HuH-7 (cell line): ENCODE measurements at places on chromosomes 1 and 21.

DNA sequence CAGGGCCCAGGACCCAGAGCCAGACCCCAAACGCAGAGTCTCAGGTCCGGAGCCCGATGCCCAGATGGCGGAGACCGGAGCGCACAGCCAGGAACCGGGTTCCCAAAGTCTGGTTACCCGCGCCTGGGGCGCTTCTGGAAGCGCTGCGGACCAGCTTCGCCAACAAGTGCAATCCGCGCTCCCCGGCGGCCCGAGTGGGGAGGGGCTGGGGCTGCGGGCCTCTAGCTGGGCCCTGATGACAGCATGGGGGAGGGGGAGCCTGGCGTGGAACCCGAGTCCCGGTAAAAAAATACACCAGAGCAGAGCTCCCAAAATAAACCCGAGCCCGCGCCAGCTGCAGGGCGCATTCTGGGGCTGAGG is 494 bp downstream of the NT5C1A start:
- DNase-seq, result no peak

- DNase-seq, result no peak
These were observed 30.9 kb downstream of the WNT3A start for GRCh38 chr1:228037401-228038386.

DNA sequence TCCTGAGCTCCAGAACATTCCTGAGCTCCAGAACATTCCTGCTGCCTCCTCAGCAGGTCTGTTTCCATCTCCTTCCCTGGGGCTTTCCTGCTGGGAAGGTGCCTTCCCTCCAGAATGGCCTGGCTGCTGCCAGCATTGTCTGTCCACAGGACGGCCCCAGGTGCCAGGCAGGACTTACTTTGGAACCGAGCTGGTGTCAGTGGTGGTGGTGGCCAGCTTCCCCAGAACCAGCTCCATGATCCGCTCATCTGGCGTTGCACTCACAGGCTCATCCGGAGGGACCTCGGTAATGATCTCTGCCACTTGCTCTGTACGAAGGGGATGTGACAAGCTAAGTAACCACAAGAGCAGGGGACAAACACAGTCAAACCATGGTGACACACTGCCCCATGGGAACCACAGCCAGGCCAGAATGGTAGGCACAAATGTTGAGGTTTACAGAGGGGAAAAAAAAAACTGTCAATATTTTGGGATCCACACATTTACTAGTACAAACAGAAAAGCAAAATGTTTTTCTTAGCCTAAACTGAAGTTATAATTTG is 41.3 kb downstream of the PRDM15 start:
- no peak for DNase-seq

GRCh38 chr1:38433084-38433722 is 386.6 kb upstream of the POU3F1 start:
- DNase-seq, result no peak

- DNase-seq, result no peak
These were observed 31.5 kb downstream of the RPS6KC1 start for GRCh38 chr1:213082420-213083111.

- no peak for DNase-seq
These were observed 10.6 kb downstream of the CELSR2 start for GRCh38 chr1:109259674-109260557.

DNA sequence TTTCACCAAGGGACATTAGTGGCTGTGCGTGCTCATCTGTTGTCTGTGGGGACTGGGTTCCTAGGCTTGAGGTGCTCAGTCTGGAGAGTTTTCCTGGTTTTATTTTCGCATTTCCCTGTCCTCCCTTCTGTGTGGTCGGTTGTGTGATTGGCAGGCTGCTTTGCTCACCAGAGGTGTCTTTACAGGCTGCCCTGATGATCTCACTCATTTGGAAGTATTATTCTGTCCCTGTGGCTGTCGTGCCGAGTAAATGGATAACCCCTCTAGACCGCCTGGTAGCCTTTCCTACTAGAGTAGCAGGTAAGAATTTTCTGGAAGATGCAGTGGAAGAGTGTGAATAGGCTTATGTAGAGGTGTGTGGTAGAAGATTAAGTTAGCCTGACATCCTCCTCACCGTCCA is 44.1 kb upstream of the HMGN1 start:
- no peak for DNase-seq

GRCh38 chr1:87393445-87394085 is 64.9 kb downstream of the LMO4 start:
- DNase-seq, result no peak

- DNase-seq, result no peak
These were observed 74.7 kb downstream of the RAP1GAP start for GRCh38 chr1:21594501-21594900.

DNA sequence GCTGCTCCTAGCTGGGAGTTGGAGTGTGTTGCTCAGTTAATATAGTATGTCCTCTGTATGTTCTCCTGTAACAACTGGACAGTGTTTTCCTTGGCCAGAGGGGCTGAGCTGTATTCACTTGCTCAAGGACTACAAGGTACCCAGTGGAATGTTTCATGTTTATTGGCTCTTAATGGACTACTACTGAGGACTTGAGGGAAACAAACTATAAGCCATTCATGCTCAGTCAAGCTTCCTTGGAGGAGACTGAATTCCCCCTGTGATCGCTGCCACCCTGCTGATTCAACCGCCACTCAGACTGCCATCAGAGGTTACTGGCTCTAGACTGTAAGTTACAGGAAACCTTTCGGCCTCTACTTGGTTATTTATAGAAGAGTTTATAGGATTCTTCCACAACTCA is 166.6 kb downstream of the ZC3H11B start:
- no peak for DNase-seq

DNA sequence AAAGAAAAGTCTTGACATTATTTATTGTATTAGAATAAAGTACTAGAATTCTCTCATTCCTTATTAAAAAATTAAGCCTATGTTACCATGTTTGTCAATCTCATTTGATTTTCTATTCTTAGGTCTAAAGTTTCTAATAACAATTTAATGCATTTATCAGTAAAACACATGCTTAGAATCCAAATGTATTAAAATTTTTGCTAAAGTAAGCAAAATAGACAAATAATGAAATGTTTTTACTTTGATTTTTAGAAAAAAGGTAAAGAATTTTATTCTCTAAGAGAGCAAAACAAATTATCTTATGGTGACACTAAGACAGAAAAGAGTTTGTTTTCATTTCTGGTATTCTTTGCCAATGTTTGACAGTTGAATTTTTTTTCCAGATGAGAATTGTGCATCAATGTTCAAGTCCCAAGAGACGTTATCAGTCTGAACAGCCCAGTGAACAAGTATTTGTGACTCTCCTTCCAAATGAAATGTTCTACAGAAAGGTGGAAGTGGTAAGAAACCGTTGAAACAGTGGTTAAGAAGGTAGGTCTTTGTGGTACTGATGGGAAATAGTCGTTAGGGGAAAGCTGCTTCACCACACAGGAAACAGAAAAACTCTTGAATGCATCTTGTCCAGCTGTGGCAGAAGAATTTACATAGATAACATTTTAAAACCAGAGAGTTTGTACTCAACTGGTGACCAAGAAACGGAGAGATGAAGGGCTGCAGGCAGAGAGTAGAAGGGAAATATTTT is 402.5 kb downstream of the PTPRC start:
- DNase-seq, result no peak

DNA sequence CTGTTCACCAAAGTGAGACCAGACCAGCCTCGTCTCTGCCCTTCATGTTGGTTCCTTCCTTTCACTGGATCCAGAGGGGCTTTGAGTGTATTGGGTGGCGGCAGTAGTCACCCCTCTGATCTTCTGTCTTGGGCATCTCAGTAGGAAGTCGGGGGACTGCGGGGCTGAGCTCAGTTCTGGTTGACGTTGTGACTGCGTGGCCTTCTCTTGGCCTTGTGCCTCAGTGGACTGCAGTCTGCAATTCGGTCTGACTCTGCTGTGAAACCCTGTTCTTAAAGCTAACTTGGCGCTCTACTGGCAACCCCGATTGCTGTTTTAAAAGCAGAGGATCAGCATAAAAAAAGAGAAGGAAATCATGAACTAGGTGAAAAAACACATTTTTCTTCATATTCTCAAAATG is 56.7 kb downstream of the SLC37A1 start:
- no peak for DNase-seq

GRCh38 chr21:42527489-42528158 is 14.0 kb downstream of the SLC37A1 start:
- DNase-seq, result no peak

DNA sequence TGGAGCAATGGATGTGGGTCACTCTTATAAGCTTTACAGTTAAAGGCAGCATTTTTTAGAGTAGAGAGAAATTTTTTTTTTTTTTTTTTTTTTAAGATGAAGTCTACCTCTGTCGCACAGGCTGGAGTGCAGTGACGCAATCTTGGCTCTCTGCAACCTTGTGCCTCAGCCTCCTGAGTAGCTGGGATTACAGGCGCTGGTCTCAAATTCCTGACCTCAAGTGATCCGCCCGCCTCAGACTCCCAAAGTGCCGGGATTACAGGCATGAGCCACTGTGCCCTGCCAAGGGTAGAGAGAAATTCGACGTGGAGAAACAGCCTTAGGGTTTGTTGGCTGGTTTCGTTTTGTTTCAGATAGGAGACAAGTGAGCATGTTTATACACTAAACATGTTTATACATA is 594.2 kb upstream of the ADAMTS5 start:
- DNase-seq, result no peak

DNA sequence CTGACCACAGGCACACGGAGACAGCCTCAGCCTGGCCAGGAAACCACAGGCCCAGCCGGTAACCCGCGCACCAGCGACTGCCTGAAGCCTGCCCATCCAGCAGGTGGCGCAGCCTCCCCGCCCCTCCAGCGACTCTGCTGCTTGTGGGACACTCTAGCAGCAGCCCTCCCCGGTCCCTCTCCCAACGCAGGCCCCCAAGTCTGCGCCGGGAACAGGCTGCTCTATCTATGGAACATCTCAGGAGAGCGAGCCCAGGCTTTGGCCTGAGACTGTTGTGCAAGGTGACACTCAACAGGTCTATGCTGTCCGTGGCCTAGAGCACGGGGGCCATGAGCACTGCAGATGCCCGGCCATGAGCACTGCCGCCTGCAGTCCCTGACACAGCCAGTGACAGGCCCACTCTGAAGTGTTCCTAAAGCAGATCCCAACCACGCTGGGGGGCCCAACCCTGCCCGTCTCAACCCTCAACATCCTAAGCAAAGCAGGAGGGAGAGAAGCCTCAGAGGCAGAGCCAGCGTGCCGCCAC is 28.4 kb downstream of the WDR4 start:
- DNase-seq, result peak; percentile 72

GRCh38 chr1:153957744-153958110 is 685 bp downstream of the CRTC2 start:
- DNase-seq, result no peak
